NCI-H524 treated with DMSO at 0.1 percent for 48 hours (cell line): ENCODE measurements at places on chromosomes 2 and 18.

- no peak for DNase-seq
Measured at GRCh38 chr2:118580651-118581050, 266.8 kb downstream of the EN1 start.

GRCh38 chr2:193240752-193241151 lies 1046.0 kb upstream of the TMEFF2 start:
- peak; percentile 74 for DNase-seq

- no peak for DNase-seq
Measured at GRCh38 chr18:7812431-7813063, 245.4 kb downstream of the PTPRM start.

DNA sequence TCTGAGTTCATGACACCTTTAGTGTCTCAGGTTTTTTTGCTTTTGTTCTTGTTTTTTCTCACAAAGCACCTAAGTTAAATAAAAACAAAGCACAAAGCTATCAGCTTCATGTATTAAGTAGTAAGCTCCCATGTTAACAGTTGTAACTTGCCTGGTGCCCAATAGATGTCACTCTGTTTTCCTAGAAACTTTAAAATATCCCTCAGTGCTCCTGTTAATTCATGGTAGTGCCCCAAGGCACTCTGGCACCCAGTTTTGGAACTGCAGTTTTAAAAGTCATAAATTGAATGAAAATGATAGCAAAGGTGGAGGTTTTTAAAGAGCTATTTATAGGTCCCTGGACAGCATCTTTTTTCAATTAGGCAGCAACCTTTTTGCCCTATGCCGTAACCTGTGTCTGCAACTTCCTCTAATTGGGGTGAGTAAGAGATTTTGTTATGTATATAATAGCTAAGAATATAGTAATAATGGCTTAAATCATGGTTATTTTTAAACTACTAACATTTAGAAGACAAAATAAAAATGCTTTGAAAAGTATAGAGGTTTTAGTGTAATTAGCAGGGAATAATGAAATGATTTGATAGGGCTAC lies 555.0 kb upstream of the TMEFF2 start:
- peak; percentile 32 for DNase-seq

GRCh38 chr2:138059487-138060300 lies 95.4 kb downstream of the HNMT start:
- DNase-seq, result no peak

- no peak for DNase-seq
Measured at GRCh38 chr2:105287692-105288091, 41.8 kb downstream of the TGFBRAP1 start.

- no peak for DNase-seq
Measured at GRCh38 chr18:41982942-41983660, 28.1 kb downstream of the PIK3C3 start.

DNA sequence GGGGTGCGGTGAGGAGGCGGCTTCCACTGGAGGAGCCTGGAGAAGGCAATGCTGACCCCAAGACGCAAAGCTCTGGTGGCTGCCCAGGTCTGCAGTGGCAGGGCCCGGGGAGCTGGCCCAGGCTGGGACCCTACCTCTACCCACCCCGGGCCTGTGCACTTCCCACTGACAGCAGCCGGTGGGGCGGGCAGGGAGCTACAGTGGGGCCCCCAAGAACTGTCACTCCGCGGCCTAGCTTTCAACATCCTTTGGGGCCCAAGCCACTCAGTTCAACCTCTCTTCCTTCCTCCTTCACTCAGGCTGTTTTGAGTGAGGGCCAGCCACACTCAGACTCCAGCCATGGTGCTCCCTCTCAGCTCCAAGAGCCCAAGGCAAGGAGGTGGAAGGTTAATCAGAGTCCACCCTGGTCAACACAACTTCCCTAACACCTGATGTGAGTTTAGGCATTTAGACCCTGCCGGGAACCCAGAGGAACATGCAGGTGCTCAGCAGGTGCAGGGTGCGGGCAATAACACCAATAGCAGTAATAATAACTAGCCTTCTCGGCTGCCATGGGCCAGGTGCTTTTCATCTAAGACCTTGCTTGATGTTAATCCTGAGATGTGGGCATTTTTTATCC lies 93.6 kb downstream of the ZFP36L2 start:
- no peak for DNase-seq

GRCh38 chr2:68980956-68981355 lies 6.5 kb downstream of the GKN1 start:
- DNase-seq, result no peak

DNA sequence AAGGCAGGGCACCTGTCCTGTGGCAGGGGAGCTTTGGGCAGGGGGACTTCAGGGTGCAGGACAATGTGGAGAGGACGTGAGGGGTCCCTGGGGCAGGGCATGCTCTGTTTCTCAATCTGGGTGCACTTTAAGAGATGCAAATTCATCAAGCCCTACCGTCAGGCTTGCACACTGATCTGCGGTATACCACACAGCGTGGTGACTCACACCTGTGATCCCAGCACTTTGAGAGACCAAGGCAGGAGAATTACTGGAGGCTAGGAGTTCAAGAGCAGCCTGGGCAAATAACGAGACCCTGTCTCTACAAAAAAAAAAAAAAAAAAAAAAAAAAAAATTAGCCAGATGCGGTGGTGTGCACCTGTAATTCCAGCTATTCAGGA lies 10.2 kb upstream of the GPC1 start:
- no peak for DNase-seq

- DNase-seq, result no peak
Measured at GRCh38 chr2:223998948-223999347, 40.1 kb downstream of the SERPINE2 start.

GRCh38 chr2:105328281-105329196 lies 996 bp downstream of the TGFBRAP1 start:
- no peak for DNase-seq

DNA sequence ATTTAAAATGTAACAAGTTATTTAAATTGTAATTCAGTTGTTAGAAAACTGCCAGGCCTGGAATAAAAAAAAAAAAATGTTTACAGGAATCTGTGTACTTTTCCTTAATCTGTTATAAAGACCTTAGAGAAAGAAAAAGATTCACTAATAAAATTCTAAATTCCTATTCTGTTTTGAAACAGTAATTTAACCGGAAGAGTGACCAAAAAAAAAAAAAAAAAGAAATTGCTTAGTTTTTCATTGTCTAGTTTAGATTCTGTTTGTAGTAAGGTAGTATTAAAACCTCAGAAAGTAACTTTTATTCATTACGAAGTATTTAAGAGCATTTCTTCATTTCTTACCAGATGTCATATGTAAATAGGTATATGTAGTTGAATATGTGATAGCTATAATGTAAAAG lies 2.5 kb downstream of the REL start:
- DNase-seq, result no peak

DNA sequence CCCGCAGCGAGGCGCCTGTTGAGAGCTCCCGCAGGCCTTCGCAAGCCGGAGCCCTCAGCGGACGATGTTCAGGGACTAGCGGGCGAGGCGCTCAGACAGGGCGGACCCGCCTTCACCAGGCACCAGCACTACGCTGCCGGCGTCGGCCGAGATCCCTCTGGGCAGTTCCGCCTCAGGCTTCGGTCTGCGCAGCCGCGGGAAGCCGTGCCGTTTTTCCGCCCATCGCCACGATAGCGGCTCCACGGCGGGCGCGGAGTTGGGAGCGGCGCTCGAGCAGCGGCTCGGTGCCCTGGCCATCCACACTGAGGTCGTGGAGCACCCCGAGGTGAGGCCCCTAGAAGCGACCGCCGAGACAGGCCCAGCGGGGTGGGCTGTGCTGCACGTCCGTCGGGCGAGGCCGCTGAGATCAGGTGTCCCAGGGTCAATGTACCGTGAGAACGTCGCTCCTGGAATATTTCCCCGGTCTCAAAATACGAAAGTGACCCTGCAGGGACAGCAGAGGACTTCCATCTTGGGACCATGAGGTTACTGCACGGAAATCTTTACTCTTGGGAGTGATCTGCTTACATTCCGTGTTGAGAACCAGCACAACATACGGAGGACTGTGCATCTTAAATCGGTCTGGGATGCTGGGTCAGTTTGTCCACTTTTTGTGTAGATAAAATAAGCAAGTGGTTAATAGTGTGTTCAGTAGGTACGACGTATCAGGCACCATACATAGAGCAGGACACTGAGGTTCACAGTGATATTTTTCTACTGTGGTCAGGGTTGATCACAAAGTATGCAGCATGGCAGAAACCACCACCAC lies 13.3 kb upstream of the MTIF2 start:
- peak; percentile 24 for DNase-seq

DNA sequence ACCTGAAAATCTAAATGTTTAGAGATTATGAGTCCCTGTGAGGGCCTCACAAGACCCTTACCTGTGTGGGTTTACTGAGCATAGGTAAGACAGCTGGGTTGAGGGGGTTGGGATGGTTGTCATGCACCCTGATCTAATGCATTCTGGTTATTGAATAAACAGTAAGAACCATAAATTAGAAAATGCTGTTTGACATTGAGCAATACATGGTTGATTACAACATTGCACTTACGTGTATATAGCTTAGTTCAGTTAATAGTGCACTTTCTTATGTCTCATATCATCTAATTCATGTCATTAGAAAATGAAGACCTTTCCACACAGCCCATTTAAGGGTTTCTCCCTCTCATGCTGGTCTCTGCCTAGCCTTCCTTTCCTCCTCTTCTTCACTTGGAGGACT lies 253.5 kb upstream of the ATP5MC3 start:
- no peak for DNase-seq

- DNase-seq, result no peak
Measured at GRCh38 chr2:163602196-163602595, 133.6 kb downstream of the FIGN start.

- no peak for DNase-seq
Measured at GRCh38 chr2:234690569-234691213, 193.8 kb upstream of the ARL4C start.
